Activated CD8-positive, alpha-beta memory T cell treated with anti-CD3 and anti-CD28 coated beads for 1 hour (primary cell): ENCODE measurements at places on chromosomes 1 and 21.

- DNase-seq = peak; percentile 22
Measured at GRCh38 chr1:57307392-57308170, 116.3 kb downstream of the DAB1 start.

GRCh38 chr1:94922761-94923331, 4.1 kb downstream of the CNN3 start:
- no peak for DNase-seq

DNA sequence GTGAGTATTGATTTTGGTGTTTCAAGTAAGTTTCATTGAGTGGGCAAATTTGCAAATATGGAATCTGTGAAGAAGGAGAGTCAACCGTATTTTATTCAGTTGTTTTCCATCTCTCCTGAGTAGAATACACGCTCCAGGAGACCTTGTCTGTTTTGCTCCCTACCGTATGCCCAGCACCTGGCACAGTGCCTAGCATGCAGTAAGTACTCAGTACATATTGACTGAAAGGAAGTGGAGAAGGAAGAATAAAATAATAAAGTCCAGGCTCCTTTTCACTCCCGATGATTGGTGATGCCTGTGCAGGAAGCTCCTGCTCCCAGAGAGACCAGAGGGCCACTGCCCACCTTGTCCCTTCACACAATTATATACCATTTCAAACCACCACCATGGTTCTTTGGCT, 59.4 kb upstream of the NEK2 start:
- no peak for DNase-seq

- DNase-seq = no peak
Measured at GRCh38 chr1:168321945-168322344, 41.3 kb downstream of the TBX19 start.

DNA sequence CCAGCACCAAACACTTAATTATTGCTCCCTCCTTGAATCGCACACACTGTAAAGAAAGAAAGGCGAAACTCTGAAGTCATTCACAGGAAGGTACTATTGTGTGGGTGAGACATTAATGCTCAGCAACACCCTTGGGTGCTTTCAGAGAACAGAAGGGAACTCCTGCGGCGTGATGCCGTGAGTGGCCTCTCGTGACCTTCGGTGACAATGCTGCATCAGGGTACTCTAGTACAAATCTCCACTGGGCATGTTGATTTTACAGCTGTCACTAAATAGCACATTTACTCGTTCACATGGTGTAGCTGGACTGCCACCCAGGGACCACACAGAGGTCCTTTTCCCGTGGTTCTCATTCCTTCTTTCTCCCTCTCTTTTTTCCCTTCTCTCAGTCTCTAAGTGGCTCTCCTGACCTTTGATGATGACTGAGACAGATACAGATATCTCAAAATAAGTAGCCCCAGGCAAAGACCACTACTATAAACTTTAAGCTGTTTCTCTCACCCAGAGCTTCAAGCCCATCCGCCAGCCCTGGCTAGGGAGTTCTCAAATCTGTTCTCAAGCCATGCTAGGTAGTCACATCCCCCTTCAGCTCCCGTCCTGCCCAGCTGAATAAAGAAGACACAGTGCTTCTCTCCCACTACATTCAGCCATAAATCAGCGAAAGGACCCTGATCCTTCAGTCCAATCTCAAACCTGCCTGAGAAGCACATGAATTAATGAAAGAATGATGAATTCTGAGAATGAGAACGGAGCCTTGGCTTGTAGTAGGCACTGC, 223.4 kb upstream of the FMN2 start:
- no peak for DNase-seq

- DNase-seq = no peak
Measured at GRCh38 chr1:60535713-60536112, 462.1 kb upstream of the C1orf87 start.

DNA sequence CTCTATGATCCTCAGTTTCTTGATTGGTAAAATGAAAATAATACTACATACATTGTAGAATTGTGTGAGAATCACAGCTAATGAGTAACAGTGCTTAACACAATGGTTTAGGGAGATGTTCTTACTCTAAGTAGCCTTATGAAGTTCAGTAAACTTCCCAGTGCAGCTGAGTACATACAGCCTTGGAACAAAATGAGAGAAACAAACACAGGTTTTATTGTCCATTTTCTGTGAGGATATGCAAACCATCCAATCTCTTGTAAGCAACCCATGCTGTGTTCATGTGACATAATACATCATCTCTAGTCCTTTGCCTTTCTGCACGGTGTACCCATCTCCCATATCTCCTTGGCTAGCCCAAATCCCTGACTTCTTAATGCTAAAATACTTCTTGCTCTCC, 14.7 kb upstream of the STRIP1 start:
- DNase-seq = no peak

DNA sequence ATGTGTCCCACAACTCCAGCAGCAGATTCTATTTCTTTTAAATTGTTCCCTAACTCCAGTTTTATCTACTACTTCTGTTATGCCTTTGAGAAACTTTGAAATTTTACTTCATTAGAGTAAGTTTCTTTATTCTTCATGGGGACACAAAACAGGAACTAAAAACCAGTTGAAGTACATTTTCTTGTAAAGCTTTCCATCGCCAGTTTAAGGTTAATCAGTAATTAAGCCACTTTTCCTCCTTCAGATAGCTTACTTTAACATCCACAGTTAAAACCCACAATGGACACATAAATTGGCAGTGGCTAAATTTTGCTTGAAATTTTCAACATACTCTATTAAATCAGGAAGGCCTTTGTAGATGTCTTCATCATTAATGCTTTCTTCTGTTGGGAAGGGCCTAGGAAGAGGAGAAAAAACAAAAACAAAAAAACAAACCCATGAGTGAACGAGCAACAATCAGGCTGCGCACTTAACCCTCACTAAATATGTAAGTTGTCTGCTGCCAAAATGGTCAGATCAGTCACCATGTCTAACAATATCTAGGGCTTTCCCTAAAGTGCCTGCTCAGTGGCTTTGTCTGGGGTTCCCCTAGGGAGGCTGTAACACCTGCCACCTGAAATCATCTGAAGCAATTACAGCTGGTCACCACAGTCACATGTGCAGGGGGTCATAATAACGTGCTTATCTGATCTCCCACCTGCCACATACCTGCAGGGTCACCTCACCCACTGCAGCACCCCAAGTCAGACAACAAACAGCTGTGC, 187.9 kb downstream of the VAV3 start:
- DNase-seq = no peak

DNA sequence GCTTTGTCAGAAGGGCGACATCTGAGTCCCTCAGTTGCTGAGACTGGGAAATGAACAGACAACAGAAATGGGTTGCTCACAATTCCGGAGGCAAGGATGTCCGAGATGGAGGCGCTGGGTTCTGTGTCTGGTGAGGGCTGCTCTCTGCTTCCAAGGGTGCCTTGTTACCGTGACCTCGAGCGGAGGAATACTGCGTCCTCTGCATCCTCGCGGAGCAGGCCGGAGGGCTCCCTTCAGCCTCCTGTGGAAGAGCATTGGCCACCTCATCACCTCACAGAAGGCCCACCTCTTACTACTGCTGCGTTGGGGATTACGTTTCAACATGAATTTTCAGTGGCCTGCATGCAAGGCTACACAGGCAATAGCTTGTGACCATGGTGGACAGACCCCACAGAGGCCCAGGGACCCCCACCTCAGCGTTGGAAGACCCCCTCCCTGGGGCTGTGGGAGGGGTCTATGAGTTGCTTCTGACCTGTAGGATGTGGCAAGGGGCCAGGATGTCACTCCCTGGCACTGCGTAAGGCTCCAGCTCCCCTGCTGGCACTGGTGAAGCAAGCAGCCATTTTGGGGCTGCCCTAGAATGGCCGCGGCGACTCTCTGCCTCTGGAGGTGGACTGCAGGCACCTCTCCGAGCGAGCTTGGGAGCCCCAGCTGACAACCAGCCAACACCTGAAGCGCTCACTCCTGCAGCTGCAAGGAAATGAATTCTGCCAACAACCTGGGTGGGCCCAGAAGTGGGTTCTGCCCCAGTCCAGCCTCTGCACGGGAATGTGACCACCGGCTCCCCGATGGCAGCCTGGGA, 36.3 kb upstream of the COL6A1 start:
- no peak for DNase-seq

DNA sequence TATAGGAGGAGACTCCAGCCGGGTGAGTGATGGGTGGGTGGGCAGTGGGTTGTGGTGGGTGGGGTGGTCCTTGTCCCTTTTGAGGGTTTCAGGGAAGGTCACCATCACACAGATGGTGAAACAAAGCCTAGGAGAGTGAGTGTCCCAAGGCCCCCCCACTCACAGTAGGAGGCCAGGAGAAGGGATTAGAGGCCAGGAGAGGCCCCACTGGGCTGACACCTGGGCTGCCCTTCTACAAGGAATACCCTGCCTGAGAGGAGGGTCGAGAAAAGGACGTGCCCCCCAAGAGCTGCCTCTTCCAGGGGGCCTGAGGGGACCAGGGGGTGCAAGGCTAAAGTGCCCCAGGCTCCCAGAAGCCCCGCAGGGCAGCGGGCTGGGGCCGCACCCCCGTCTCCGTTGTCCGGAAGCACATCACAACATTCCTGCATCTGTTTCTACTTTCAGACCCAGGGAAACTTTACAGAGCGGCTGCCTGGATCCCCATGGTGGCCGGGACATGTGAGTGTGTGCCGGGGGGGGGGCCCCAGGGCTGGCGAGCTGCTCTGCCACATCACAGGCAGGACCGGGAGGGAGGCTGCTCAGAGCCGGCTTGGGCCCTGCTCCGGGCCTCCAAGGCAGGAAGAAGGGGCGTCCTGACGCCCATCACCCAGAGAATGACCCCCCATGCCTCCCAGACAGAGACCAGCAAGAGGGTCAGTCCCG, 68.2 kb downstream of the ARHGEF16 start:
- no peak for DNase-seq

GRCh38 chr1:45894921-45895320, 91.5 kb downstream of the MAST2 start:
- DNase-seq = no peak

DNA sequence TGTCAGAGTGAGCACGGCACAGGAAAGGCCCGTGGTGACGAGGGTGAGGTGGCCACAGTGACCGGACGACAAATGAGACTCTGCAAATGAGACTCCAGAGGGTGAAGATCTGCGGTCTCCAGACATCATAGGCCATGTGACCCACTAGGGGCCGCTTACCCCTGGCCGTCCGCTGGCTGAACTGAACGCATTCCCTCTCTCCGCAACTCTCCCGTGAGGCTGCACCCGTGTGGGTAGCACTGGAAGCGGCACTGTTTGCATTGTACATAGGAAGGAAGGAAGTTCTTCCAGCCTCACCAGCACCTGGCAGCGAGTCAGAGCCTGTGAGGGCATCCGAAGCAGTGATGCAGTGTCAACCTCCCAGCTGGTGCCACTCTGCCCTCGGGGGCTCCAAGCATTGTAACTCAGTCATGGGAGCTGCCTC, 23.6 kb upstream of the SPSB1 start:
- DNase-seq = no peak

- no peak for DNase-seq
Measured at GRCh38 chr21:27190601-27191000, 223.7 kb upstream of the ADAMTS5 start.

GRCh38 chr1:229280921-229281320, 10.0 kb downstream of the RAB4A start:
- no peak for DNase-seq

GRCh38 chr1:161900160-161900559, 123.5 kb downstream of the OLFML2B start:
- no peak for DNase-seq
